ENCODE measurements at places on chromosomes 5 and 9.
A peak's percentile ranks its signal among the peaks of the same experiment; 100 is the strongest.

- peak; percentile 46 for DNase-seq
Observed at GRCh38 chr9:70563431-70564204, 149.2 kb upstream of the KLF9 start.

- DNase-seq: no peak
Observed at GRCh38 chr5:67149057-67149950, 47.3 kb downstream of the CD180 start.

- no peak for DNase-seq
Observed at GRCh38 chr9:98885575-98886295, 58.0 kb upstream of the COL15A1 start.

DNA sequence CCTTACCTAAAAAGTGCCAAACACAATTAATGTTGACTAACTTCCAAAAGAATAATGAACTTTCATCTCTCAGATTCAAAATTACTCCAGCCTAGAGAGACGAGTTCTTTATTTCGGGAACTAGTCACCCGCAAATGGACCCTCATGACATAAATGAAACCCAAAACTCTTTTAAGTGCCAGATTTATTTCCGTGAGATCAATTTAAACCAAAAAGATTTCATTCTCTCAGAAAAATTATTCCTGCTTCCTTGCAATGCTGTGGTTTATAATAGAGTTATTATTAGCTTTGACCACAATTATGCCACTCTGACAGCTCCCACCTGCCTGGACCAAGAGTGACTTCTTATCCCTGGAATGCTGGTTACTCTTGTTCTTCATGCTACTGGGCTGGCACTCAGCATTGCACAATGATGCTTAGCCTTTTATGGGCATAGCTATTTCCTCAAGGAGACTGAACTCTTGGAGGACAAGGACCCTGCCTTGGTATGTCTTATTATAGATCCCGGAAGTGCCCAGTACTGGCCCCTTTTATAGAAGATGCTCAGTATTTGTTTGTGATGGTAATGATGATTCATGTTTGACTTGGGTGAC lies 183.5 kb downstream of the SNX18 start:
- no peak for DNase-seq

DNA sequence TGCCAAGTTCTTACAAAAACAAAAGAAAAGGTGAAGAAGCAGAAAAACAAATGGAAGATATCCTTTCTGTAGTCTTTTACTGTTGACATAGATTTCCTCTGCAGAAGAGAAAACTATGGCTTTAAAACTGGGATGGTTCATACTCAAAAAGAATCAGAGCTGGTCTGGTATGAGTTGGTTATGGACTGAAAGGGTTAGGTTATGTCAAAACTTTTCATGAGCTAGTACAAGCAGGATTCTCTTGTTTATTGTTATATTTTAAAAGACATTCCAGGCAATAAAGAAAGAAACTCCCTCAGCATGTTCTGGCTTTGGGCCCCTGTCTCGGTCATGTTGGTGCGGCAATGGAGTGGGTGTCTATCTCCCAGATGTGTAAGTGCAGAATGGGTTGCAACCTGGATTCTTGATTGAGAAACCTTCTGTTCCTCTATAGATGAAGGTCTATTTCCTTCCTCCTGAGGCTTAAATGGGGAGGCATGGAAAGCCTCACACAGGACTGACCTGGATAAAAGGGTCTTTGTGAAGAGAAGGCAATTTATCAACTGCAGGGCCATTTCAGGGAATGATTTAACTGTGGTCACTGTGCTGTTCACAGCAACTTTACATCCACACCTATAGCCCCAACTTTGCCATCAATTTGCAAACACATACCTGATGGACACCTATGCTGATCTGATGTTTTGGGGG lies 209.6 kb upstream of the TNC start:
- DNase-seq: no peak

DNA sequence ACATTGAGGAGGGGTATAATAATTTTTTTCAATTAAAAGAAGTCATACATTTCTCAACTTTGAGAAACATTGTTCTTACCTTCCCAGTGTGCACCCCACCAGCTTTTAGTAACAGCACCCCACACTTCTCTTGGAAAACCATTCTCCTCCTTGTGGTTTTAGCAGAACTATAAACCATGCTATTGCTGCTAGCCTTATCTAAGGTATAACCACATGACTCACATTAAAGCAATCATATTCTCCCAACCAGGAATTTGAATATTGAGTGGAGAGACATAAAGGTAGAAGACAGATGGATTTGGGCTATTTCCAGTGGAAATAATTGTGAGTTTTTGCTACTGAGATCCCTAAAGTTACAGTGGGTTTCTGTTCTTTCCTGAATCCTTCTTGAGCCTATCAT lies 43.5 kb upstream of the SRFBP1 start:
- no peak for DNase-seq

GRCh38 chr5:14977058-14977685 lies 105.6 kb upstream of the ANKH start:
- no peak for DNase-seq

GRCh38 chr9:68721666-68722330 lies 16.8 kb downstream of the PIP5K1B start:
- DNase-seq: no peak

GRCh38 chr9:137031904-137032640 lies at the start of gene FUT7:
FUT7 (minus strand) TSS chr9:137032088; CDS start chr9:137031991, 97 bp downstream.
- peak; percentile 35 for DNase-seq

DNA sequence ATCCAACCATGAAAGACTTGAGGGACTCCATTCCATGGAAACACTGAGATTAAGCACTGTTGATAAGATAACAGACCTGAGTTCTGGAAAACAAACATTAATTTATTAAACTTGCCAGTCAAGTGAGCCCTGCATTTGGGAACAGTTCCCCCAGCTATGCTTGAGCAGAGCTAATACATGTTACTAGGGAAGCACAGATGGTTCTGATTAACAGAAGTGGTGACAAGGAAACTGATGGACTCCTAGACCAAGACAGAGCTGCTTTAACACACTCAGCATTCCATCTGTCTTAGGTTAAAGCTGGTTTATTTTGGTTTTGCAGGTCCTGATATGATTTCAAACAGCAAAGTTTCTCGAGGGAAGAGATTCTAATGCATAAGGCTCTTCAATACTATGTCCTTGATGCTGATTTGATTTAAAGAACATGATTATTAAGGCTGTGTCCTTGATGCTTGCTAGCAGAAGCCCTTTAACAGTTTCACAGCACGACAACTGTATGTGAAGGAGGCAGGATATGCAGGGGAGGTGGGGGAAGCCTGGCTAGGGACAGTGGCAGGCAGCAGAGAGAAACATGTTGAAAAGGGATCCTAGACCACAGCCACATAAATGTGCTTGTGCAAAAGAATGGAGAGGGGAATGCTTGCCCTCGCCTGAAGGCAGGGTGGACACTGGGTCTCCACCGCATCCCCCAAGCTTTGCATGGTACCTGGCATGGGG lies 66.2 kb downstream of the ACTBL2 start:
- no peak for DNase-seq

GRCh38 chr9:3858961-3859360 lies 333.2 kb upstream of the RFX3 start:
- no peak for DNase-seq

GRCh38 chr5:19855931-19856330 lies 132.1 kb downstream of the CDH18 start:
- DNase-seq: no peak

GRCh38 chr9:72363908-72364678 lies 915 bp downstream of the ZFAND5 start:
- peak; percentile 76 for DNase-seq

- no peak for DNase-seq
Observed at GRCh38 chr9:135524130-135524861, 3.1 kb downstream of the LCN1 start.

- no peak for DNase-seq
Observed at GRCh38 chr5:62124266-62124665, 181.7 kb upstream of the KIF2A start.

GRCh38 chr5:180807654-180808414 lies 5.2 kb upstream of the MGAT1 start:
- DNase-seq: no peak

- DNase-seq: no peak
Observed at GRCh38 chr5:153654504-153655200, 164.2 kb downstream of the GRIA1 start.

GRCh38 chr5:112467485-112467884 lies 48.4 kb upstream of the EPB41L4A start:
- DNase-seq: no peak

DNA sequence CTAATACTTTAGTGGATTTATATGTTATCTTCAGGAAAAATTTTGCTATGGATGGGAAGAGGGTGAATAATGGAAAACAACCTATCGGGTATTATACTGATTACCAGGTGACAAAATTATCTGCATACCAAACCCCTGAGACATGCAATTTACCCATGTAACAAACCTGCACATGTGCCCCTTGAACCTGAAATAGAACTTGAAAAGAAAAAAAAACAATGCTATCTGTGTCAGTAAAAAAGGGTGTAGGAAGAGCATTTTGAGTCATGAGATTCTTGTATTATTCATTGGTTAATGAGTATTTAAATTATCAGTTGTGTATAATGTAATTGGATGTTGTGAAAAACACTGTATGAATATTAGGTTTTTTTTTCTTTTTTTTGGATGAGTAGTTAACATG lies 75.4 kb downstream of the PRR16 start:
- no peak for DNase-seq

GRCh38 chr9:136156209-136157120 lies 37.8 kb upstream of the TMEM250 start:
- no peak for DNase-seq

Data from stimulated activated naive CD8-positive, alpha-beta T cell treated with anti-CD3 and anti-CD28 coated beads, Interleukin-15, Interleukin-2, amounts not matched to agents 100 U/mL and 50 U/mL, for 24 hours (primary cell).